ENCODE measurements at places on chromosomes 4 and X. TPM values are rescaled to one million over a fixed set of nuclear protein-coding genes. Genes with fewer than 3 reads are reported as not detected.

Gene VCX3A
- polyA plus RNA-seq, result not detected

DNA sequence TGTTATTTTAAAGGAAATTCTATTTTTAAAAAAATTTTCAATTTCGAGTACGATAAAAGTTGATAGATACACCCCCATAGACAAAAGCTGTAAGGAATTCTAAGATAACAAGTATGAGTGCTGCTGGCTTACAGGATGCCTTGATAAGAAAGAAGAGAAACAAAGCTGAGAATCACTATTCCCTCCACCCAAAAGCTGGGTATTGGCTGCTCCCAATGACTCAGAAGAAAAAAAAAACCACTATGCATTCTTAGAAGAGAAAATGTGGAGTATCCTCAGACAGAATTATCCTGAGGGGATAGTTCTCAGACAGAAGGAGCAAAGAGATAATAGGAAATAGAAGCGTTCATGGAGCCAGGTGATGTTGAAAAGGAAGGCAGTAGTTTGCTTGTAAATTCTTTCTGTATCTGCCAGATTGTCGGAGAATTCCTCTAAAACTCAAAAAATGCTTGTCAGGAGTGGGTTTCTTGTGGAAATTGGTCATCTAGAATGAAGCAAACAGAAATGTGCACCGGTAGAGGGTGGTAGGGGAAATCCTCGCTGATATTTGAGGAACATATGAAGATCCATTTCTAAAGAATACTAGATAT is 217.5 kb upstream of the ADAMTS3 start:
- no peak for DNase-seq

Gene CCNI
- polyA plus RNA-seq, result 449 TPM

DNA sequence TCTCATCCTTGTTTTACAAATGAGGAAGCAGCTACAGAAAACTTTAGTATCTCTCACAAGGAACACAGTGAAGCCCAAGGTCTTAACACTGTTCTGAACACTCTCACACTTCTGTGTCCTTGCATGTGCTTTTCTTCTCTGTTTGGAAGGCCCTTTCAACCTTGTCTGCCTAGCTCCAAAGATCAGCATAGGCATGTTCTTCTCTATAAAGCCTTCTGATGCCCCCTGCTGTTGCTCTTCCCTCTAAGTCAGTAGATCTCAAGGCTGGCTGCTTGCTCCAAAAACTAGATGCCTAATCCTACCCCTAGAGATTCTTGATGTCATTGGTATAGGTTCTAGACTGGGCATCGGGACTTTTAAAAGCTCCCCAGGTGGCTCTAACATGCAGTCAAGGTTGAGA is 5.9 kb downstream of the APOO start:
- DNase-seq, result peak; percentile 68

DNA sequence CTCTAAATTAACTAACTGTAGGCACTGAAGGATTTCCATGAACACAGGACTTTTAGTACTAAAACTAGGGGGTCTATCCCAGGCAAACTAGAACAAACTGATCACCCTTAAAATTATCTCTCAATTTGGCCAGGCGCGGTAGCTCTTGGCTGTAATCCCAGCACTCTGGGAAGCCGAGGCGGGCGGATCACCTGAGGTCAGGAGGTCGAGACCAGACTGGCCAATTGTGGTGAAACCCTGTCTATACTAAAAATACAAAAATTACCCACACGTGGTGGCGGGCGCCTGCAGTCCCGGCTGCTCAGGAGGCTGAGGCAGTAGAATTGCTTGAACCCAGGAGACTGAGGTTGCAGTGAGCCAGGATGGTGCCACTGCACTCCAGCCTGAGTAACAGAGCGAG is 436.6 kb downstream of the RPA4 start:
- DNase-seq, result no peak

DNA sequence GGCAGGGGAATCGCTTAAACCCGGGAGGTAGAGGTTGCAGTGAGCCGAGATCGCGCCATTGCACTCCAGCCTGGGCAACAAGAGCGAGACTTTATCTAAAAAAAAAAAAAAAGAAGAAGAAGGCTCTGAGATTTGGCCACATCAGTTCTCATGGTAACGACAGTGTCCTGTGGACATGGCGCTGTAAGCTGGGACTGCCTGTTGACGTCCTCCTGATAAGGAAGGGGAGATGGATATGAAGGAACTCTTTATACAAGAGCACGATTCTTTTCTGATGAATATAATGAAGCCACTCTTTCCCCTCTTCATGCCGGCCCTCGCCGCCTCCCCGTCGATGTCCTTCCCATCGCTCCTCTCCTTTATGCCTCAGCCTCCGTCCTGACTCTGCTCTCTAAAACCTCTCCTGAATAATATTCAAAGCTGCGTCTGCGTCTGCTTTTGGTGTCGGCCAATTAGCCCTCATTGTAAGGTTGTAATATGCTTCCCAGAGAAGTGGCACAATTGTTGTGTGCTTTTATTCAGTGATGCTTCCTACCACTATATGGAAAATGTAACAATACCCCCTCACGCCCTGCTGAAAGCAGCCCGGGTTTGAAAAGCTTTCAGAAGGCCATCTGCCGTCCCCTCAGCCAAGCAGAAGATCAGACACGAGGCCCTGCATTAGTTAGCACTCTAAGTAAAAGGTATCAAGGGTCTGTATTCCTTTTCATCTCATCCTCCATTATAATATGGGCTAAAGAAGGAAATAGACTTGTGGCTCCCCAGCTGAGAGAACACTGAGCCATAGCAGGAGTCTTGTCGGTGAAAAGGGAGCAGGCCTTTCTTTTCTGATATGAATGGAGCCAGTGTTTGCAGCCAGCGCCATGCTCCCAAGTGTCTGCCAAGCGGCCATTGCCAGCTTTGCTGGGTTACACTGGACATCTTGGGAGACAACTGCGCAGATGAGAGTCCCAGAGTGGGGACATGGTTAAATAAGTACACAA is 22.1 kb upstream of the SCOC start:
- DNase-seq, result no peak

Gene FABP2
- 0.05 TPM for polyA plus RNA-seq

- DNase-seq, result no peak
These were observed 11.6 kb downstream of the POLR2B start for GRCh38 chr4:56990109-56990905.

Gene NAT8L
- 6.4 TPM for polyA plus RNA-seq

Gene EVC2
- polyA plus RNA-seq, result 8.4 TPM

- DNase-seq, result no peak
These were observed 177.6 kb downstream of the RNF150 start for GRCh38 chr4:140955641-140956040.

DNA sequence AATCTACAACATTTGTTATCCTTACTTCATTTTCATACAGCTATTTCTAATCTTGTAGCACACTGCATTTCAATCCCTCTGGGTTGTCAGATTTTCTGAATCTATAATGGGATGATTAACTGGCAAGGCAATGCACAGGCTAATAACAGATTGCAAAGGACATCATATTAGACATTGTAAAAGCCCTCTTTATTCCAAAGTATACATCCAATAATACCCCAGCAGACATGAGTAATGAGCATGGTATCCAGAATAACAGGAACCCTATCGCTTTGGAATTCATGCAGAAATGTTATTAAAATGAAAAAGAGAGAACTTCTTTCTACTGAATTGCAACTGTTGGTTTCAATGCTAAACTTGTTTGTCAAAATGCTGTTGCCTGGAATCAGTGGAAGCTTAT is 122.9 kb downstream of the C4orf33 start:
- DNase-seq, result no peak

Gene TMEM175
- polyA plus RNA-seq, result 25.5 TPM

GRCh38 chrX:139141370-139141769 is 389.2 kb upstream of the F9 start:
- no peak for DNase-seq

GRCh38 chr4:168710353-168710946 is 213.6 kb downstream of the PALLD start:
- DNase-seq, result no peak

DNA sequence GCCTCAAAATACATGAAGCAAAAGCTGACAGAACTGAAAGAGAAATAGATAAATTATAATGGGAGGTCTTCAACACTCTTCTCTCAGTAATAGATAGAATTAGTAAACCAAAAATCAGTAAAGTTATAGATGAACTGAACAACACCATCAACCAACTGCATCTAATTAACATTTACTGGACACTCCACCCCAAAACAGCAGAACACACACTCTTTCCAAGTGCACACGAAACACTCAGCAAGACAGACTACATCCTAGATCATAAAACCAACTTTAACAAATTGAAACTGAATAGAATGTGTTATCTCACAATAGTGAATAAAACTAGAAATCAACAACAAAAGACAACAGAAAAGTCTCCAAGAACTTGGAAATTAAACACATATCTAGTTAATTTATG is 25.1 kb upstream of the TCEAL4 start:
- DNase-seq, result no peak

Gene ERCC6L
- polyA plus RNA-seq, result 6.9 TPM

Gene ITM2A
- polyA plus RNA-seq, result 78.8 TPM

Gene PRDM5
- 23.6 TPM for polyA plus RNA-seq

Gene PAGE5
- not detected for polyA plus RNA-seq

GRCh38 chr4:182425302-182425701 is 182.1 kb downstream of the TENM3 start:
- no peak for DNase-seq

Measured in left kidney (tissue), 8 donors.